ENCODE measurements at places on chromosomes 12 and 14.

DNA sequence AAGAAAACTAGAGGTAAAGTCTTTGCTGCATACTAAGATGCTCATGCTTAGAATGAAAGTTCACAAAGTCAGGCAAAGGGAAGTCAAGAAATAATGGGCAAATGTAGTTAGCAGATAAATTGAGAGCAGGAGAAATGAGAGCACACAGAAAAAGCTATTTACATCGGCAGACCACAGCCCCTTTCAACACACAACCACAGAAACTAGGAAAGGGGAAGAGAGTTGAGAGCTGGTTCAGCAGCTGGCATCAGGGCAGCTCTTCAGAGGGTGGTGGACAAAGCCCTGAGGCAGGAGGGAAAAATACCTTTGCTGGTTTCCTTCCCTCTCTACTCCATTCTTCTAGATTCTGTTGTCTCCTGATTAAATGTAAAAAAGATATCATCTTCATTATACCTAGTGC lies 95.4 kb upstream of the ANO4 start:
- DNase-seq, result no peak

DNA sequence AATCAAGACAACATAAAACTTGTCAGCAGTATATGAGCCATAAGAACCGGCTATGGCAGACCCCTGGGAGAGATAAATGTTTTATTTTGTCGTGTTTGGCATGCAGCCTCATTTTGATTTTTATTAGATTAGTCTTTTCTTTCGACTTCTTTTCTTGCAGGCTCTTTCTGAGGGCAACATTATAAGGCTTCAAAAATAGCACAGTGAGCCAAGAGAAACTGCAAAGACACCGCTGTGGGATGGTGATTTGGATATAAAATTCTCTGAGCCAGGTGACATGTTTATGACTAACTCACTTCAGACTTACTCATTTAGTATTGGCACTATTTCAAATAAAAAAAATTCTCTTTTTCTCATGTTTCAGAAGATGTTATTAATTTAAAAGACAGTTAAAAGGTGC lies 96.8 kb upstream of the PKP2 start:
- no peak for DNase-seq

GRCh38 chr12:6927379-6928021 lies at the start of gene ATN1:
ATN1 (plus strand) TSS chr12:6927959; CDS start chr12:6934002, 6,043 bp downstream.
- peak; percentile 90 for DNase-seq

GRCh38 chr12:65495233-65495632 lies 216.8 kb downstream of the MSRB3 start:
- no peak for DNase-seq

- DNase-seq, result no peak
Measured at GRCh38 chr12:121514184-121514742, 66.6 kb downstream of the KDM2B start.

GRCh38 chr12:50627491-50627890 lies 122.7 kb downstream of the DIP2B start:
- no peak for DNase-seq

- no peak for DNase-seq
Measured at GRCh38 chr12:2283916-2284315, 231.1 kb downstream of the CACNA1C start.

GRCh38 chr12:127925971-127926370 lies 341.0 kb upstream of the TMEM132C start:
- peak; percentile 52 for DNase-seq

- DNase-seq, result peak; percentile 44
Measured at GRCh38 chr14:54322246-54322645, 74.6 kb upstream of the CDKN3 start.

GRCh38 chr12:6039894-6040601 lies 84.4 kb downstream of the VWF start:
- DNase-seq, result peak; percentile 46

- DNase-seq, result no peak
Measured at GRCh38 chr12:116000252-116000651, 277.2 kb downstream of the MED13L start.

GRCh38 chr14:19902409-19902808 lies 18.0 kb upstream of the OR4K5 start:
- DNase-seq, result no peak

GRCh38 chr14:49999146-49999761 lies 106.4 kb downstream of the ARF6 start:
- peak; percentile 92 for DNase-seq

- DNase-seq, result no peak
Measured at GRCh38 chr12:12032260-12032791, 38.4 kb upstream of the BCL2L14 start.

Data from thyroid gland (tissue), 4 donors.